Body of pancreas (tissue), 4 donors: ENCODE measurements at places on chromosomes 3 and 15.
A peak's percentile ranks its signal among the peaks of the same experiment; 100 is the strongest.

DNA sequence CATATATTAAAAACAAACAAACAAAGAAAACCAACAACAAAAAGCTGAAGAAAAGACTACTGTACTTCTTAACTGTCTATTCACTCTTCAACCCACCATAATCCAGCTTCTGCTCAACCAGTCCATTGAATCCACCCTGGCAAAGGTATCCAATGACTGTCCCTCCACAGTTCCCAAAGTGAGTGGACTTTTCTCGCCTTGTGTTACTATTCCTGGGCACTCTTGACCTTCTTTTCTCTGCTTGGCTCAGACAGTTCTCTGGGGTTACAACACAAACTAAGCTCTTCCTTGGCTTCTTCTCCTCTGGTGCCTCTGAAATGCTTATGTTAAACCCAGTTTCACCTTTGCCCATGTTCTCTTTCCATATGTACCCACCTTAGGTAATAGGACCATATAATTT lies 420.2 kb downstream of the PLCL2 start:
- DNase-seq = no peak

DNA sequence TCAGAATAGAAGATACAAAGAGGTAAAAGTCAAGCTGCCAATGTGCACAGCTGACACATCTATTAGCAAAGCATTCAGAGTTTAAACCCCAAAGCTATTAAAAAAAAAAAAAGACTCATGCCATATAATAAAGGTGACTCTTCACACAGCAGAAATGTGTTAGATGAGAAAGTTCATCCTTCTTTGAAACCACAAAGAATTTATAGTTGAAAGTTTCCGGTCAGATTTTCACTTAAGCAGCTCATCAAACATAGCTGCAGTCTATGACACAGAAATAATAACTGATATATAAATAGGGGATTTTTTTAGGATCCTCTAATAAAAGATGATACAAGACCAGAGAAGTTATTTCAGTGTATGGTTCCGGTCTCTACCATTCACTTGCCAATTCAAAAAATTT lies 76.6 kb downstream of the WWTR1 start:
- DNase-seq = no peak

GRCh38 chr15:59792359-59792758 lies 103.2 kb upstream of the BNIP2 start:
- no peak for DNase-seq

DNA sequence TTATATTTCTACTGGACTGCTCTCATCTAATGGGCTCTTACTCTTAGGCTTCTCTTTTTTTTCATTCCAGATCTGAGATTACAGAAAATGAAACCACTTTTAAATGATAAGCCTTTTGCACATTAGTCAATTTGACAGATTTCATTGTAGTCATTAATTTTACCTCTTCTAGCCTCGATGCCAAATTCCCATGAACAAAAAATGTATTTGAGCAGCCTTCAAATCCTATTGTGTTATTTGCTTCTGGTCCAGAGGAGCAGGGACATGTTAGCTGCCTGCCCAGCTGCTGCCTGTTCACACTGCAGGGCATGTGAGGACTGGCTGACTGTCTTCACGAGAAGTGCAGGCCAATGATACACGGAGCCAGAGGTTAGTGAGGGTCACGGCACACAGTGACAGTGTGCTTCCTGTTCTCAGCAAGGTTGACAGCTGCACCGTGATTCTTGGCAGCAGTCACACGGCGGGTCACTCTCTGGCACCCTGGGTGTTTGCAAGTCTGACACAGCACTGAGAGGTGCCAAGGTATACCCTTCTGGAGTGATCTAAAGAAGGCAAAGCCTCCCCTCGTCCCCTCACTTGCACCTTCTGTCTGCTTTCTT lies 40.8 kb downstream of the KAT2B start:
- peak; percentile 88 for DNase-seq

GRCh38 chr3:24951180-24951579 lies 456.5 kb upstream of the THRB start:
- no peak for DNase-seq

DNA sequence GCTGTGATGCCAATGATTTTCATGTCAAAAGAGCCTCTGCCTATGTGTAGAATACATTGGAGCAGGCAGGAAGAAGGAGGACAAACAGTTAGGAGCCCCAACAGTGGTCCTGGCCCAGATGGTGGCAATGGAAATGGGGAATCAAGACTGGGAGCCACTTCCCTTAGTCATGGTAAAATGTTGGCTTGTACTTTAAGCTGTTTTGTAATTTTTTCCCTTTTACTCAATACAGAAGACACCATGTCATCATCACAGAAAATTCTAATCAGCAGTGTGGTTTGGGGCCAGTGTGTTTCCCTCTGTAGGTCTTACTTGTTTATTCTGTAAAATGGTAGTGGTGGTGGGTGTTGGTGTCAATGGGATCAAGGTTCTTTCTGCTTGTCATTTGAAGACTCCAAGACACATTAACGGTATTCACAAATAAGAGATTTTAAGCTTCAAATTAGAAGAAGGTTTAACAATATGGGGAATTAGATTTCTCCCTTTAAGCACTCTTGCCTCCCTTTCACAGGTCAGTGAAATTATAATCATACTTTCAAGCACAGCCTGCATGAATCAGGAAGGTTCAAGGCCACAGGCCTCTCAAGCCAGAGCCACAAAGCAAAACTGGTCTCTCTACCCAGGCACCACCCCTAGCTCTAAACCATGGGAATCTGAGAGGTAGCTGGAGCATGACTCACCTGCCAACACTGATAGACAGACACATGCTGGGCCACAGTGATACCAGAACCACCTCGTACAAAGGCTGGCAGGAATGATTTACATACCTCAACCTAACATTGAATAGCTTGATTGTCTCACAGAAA lies 24.9 kb downstream of the SIAH2 start:
- DNase-seq = peak; percentile 65

DNA sequence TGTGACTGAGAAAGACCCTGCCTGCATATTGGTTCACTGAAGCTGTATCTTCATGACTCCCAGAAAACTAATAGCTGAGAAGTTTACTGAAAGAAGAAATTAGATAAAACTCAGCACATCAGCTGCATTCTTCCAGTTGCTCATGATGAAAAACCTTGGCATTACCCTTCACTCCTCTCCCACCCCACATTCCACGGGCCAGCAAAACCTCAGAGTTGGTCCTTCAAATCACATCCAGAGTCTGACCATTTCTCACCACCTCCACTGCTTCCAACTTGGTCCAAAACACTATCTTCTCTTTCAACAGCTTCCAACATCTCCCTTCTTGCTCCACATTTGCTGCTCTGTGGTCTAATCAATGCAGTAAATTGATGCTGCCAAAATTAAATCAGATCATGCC lies 97.1 kb downstream of the CD47 start:
- no peak for DNase-seq

- no peak for DNase-seq
Observed at GRCh38 chr15:78978601-78979179, 33.8 kb upstream of the CTSH start.

DNA sequence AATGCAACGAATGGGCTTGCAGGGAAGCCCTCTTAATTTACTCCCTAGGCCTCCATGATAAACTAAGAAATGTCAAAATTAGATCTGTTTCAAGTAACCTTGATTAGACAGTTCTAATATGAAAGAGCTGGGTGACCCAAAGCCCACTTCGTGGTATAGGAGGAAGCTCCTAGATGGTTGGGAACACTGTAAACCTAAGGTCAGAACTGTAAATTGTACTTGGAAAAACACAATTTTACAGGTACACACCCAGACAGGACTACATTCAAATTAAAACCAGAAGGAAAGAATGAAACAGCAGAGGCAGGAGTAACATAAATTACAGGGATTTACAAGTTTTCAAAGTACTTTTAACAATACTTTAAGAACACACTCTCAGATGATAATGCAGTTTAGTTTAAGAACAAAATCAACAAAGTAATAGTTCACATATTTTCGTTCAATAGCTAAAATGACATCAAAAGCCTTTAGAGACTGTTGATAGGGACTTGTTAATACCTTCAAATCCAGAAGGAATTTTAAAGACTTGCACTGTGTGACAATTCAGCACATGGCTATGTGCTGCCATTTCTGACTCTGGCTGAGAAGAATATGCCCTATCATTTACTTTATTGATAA lies 18.4 kb downstream of the ISL2 start:
- no peak for DNase-seq

- DNase-seq = no peak
Observed at GRCh38 chr3:175267121-175267531, 408.0 kb downstream of the NAALADL2 start.

DNA sequence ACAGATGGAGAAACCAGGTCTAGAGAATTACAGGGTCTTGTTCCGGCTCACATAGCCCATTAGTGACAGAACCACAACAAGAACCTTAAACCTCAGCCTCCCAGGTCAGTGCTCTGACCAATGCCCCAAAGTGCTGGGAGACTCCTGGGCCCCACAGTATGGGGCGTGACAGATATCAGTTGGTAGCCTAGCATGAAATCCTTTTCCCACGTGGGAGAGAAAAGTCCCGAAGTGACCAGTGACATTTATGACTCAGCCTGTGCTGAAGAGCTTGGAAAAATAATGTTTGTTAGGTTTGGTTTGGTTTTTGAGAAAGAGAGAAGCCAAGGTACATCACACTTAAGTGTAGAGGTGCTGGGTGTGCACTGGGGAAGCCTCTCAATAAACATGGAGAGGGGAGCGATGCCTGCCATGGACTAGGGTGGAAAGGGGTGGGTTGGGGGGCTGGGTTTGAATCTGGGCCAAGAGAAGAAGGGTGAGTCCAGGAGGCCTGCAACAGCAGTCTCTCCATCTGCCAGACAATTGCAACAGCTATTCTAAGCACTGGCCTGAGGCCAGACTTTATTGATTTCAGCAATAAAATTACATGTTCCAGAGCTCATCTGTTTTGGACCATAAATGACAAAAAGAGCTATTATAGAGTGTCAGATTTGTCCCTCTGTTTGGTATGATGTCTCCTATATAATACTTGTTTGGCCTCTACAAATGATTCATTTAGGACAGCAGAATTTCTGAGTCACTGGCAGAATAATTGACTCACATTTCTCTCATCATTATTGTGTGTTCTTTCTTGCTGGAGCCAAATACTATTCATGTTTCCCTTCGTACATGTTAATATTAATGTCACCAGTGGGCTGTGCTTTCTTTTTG lies 43.4 kb downstream of the C2CD4A start:
- peak; percentile 48 for DNase-seq

- DNase-seq = no peak
Observed at GRCh38 chr15:68399096-68400065, 32.6 kb downstream of the ITGA11 start.

DNA sequence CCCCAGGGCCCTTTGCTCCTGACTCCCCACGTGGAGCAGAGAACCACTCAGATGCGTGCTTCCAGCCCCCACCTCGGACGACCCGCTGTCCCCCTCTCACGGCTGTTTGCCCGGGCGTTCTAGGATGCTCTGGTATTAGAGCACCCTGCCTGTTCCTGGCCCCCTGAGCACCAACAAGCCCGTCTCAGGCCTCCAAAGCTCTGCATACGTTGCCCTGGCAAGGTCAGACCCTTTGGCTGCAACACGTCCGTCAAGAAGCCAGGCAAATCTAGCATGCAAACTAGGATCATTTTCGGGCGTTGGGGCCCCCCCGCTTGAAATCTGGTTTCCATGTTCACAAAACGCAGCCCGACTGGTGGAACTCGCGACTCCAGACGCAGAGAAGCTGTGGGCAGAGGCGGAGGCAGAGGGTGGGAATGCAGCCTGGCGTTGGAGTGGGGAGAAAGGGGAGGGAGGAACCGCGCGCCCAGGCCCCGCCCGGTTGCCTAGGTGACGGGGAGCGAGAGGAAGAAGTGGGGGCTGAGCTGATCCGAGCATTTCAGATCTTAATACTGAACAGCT lies 86.2 kb upstream of the PIAS1 start:
- peak; percentile 76 for DNase-seq

DNA sequence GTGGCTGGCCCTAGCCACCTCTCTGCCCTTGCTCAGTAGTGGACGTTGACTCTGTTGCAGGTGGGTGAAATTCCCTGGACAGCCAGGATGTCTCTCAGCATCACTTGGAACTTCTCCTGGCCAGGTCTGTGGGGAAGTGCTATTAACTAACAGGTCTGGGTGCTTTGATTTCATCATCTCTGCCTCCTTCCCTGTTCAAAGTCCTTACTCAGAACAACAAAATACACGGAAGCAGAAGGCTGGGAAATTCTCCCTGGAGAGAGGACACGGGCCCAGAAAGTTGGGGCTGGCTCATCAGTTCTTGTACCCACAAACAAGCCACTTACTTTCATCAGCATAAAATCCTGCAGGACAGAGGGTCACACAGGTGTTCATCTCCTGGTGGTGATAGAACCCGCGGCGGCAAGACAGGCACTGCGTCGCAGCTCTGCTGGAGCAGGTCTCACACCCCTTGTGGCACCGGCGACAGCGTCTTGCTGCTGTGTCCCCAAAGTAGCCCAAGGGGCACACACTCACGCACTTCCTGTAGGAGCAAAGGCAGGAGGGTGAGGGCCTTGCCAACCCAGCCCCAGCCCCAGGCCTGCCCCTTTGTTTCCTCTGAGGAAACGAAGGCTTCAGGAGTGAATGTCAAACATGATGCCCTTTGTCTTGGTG lies 29.6 kb upstream of the SNRPA1 start:
- DNase-seq = no peak

GRCh38 chr3:133701435-133702358 lies 40.0 kb upstream of the TOPBP1 start:
- no peak for DNase-seq

- no peak for DNase-seq
Observed at GRCh38 chr15:91921843-91922198, 68.3 kb downstream of the SLCO3A1 start.

- peak; percentile 70 for DNase-seq
Observed at GRCh38 chr3:15332405-15333098, at the start of gene SH3BP5. TSS of gene SH3BP5 (minus strand) at chr3:15332586. CDS start at chr3:15332408, 178 bp downstream.

- no peak for DNase-seq
Observed at GRCh38 chr3:114711321-114711886, 417.6 kb downstream of the TIGIT start.

DNA sequence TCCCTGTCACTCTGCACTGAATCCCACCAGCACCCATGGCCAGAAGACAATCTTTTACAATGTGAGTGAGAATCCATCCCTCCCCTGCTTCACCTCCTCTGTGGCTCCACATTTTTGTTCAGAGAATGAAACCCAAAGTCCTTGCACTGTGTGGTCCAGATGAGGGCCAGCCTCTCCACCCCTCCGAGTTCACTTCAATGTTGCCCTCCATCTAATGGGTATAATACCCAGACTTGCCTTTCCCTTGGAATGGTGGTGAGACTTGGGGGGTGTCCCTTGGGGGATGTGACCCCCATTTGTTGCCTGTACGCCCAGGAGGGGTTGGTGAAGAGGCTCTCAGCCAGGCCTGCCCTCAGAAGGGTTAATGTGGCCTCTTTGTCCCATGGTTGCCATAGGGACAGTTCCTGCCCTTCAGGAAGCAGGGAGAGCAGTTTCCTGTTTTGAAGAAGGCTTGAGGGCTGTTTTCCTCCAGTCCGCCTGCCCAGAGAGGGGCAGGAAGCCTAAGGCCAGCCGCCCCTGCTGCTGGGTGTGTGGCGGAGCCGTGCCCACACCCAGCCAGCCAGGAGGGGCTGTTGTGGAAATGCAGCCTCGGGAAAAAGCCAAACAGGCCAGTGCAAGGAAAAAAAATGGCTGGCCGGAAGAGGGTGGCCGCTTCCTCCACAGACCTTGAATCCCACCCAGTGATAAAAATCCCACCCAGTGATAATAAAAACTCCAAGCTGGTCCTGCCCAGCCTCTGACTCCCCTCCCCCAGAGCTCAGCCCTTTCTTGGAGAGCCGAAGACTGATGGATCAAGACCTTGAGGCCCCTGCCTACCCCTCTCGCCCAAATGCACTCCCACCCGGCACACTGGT lies 14.6 kb upstream of the FGD5 start:
- DNase-seq = no peak

- no peak for DNase-seq
Observed at GRCh38 chr3:192869131-192870031, 48.3 kb downstream of the MB21D2 start.

GRCh38 chr3:132199451-132199850 lies 117.8 kb upstream of the ACP3 start:
- no peak for DNase-seq
